ENCODE measurements at places on chromosomes 5 and 9.

- no peak for DNase-seq
These were observed 407.4 kb downstream of the HCN1 start for GRCh38 chr5:45288746-45289145.

DNA sequence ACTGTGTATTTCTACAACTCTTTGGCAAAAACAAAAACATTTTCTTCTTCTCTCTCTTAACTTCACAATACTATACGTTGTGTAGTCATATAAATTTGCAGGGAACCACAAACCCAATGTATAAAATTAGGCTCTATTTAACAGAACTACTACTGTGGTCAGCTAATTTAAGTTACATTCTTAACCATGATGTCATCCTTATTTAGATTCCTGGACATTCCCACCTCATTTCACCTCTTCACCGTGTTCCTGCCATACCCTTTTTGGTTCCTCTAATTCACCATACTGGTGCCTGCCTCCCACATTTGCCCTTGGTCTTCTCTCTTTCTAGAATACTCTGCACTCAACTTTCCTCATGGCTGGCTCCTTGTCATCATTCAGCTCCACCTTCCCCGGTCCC, 75.7 kb upstream of the SH3GL2 start:
- DNase-seq, result no peak

DNA sequence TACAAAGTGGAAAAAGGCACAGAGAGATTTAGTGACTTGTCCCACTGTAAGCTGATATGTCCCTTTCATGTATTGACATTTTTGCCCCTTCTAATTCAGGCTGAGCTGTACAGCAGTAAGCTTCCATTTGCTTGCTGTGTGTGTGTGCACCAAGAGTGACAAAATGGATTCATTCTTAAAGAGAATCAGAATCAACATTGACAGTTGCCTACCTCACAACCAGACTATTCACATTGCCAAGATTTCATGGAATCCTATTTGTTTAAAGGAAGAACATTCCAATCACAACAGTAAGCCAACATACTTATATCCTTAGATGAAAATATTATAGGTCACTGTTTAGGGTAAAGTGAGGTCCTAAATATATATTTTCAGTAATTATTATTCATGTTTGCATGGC, 102.6 kb downstream of the TMEM232 start:
- no peak for DNase-seq

GRCh38 chr5:36958612-36959011, 82.0 kb downstream of the NIPBL start:
- no peak for DNase-seq

- DNase-seq, result no peak
These were observed 79.4 kb upstream of the DIRAS2 start for GRCh38 chr9:90722071-90722470.

DNA sequence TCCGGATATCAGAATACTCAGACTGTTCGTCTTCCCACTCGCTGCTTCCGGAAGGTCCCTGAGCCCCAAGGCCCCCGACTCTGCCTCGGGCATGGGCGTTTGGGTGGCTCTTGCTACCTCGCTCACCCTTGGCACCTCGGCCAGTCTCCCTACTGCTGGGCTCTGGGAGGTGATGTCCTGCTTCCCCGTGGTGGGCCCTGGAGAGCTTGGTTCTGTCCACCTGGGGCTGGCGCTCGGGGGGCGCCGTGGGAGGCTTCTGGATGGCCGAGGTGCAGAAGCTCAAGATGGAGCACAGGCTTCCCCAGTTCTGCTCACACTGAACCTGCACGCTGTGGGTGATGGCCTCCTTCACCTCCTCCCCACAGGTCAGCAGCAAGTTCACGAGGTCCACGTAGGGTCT, 10.4 kb downstream of the STC2 start:
- no peak for DNase-seq

DNA sequence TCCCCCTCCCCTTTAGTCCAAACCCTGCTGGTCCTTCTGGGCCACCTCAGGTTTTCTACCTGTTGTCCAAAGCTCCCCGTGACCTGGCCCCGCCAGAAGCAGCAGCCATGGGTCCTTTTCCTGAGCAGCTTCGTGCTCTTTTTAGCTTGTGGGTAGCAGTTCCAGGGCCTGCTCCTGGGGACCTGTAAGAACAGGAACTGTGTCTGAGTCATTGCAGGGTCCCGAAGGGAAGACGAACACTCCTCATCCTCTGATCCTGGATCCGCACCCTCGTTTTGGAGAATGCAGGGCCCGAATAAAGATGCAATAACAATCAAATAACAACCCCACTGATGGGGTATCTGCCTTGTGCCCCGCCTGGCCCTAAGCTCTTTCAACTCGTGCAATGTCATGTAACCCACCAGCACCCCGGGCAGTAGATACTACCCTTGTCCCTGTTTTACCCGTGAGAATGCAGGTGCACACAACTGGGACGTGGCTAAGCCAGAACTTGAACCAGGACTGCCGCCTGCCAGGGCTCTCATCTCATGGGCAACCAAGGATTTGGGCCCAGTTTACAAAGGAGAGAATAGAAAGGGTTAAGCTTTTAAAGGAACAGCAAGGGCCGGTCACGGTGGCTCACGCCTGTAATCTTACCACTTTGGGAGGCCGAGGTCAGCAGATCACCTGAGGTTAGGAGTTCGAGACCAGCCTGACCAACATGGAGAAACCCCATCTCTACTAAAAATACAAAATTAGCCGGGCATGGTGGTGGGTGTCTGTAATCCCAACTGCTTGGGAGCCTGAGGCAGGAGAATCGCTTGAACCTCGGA, 33.2 kb downstream of the NEK6 start:
- DNase-seq, result no peak

DNA sequence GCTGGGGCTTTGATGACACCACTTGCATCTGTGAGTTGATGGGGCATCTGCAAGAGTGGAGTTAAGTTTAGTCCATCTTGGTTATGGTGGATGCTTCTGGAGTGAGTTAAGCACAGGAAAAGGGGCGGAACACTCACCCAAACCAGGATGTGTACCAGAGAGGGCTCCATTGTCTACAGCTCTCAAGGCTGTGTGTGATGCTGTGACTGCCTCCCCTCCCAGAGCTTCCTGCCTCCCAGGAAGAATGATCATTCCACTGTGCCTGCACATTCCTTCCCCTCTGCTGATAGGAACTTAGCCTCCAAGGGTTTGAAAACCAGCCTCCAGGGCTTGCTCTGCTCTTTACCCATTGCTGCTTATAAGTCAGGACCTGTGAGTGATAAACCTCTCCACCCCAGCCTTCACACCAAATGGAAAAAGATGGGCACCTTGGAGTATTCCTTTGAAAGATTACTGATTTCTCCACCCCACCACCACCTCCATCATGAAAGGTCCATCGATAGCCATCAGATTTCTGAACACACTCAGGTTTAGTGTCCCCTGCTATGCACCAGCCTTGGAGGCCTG, 160.1 kb upstream of the SPRY4 start:
- DNase-seq, result no peak

All from transverse colon (tissue), 4 donors.